ENCODE measurements at places on chromosomes 6 and 20.

DNA sequence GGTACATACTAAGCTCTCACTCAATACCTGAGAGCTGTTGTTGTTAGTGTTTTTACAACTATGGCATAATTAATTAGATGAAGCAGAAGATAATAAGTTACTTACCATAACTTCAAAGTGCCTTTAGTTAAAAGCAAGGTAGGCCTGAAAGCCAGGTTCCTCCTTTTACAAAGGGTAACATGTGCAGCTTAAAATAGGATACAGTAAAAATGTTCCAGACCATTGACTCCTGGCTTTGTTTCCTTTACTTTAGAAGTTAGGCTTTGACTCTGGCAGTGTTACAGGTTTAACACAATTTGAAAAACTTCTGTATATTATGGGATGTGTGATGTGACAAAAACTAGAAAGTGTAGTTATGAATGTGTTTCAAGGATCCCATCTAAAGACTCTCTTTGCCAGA lies 522.5 kb downstream of the EPM2A start:
- DNase-seq: no peak

GRCh38 chr20:58504566-58504965 lies 10.6 kb downstream of the APCDD1L start:
- DNase-seq: no peak

DNA sequence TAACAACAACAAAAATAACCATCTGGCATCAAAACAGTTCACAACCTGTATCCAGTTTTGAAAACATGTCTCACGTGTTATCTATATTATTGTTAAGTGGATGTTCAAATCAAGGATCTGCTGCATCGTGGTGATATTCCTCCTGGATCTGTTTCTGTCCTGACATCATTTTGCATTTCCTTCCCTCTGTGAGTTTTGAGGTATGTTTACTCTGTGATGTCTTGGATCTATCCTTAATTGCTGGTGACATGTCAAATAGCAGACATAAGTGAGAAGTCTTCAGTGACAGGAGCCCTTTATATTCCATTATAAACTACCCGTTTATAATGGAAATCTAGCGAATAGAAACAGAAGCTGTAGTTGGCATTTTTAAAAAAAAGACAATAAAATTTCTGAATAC lies 381.8 kb upstream of the NOX3 start:
- DNase-seq: no peak

- no peak for DNase-seq
Measured at GRCh38 chr6:45477790-45478189, 100.1 kb upstream of the SUPT3H start.

GRCh38 chr6:6315660-6316059 lies 4.8 kb downstream of the F13A1 start:
- DNase-seq: no peak
